ENCODE measurements at places on chromosomes 6 and 20.

- DNase-seq: no peak
These were observed 162.7 kb downstream of the SOBP start for GRCh38 chr6:107652526-107653182.

- no peak for DNase-seq
These were observed 20.5 kb downstream of the SNAI1 start for GRCh38 chr20:50003253-50003656.

GRCh38 chr6:384898-385297 is 6.7 kb upstream of the IRF4 start:
- DNase-seq: no peak

DNA sequence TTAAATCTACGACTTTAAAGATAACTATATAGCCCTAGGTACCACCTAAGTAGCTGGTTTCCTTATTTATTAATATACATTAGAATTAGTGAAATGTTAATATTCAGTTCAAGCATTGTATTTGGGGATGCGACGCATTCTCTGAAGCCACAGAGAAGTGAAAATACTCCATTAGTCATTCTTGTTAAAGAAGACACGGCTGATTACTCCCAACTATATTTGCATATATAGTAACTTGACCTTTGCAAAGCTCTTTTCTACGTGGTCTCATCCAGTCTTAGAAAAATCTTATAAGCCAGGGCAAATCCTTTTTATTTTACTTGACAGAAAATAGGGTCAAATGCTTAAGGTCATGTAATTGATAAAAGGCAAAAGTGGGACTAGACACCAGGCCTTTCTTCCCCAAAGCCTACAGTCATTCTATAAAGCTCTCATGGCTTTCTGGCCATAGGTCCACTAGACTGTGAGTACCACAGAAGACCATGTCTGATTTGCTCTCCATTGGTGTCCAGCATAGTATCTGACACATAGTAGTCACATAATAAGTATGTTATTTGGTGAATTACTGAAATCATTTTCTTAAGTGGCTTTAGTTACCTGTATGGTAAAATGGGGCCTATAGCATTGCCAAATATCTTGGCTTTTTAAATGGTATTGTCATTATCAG is 11.3 kb downstream of the ZHX3 start:
- DNase-seq: no peak

DNA sequence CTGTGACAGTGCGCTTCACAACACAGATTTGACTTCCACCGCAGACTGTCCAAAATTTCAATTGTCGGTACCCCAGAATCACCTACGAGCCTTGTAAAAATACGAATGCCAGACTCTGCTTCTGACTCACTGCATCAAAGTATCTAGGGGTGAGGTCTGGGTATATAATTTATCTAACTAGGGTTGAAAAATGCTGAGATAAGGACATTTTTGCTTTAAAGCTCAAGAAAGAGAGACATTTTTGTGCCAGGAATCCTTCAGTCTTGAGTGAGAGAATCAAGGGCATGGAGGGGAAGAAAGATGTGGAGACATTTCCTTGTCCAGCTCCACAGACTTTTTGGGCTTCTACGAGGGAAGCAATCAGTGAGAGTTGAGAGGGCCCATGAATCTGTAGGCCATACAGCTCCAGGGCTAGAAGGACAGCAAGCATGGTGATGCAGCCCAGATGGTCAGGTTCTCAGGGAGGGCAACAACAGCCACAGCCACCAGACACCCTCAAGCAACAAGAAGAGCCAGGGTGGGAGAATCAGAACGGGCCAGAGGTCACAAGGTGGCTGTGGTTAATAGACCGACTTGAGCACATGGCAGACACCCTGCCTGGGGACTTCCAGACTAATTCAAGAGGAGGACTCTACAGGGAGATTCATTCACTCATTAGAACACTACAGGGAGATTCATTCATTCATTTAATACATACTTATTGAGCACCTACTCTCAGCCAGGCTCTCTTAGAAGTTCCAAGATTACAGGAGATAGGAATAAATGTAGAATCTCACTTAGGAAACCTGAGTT is 211.1 kb upstream of the PRDM1 start:
- DNase-seq: no peak

- DNase-seq: no peak
These were observed 98.2 kb upstream of the NAA20 start for GRCh38 chr20:19918965-19919329.

DNA sequence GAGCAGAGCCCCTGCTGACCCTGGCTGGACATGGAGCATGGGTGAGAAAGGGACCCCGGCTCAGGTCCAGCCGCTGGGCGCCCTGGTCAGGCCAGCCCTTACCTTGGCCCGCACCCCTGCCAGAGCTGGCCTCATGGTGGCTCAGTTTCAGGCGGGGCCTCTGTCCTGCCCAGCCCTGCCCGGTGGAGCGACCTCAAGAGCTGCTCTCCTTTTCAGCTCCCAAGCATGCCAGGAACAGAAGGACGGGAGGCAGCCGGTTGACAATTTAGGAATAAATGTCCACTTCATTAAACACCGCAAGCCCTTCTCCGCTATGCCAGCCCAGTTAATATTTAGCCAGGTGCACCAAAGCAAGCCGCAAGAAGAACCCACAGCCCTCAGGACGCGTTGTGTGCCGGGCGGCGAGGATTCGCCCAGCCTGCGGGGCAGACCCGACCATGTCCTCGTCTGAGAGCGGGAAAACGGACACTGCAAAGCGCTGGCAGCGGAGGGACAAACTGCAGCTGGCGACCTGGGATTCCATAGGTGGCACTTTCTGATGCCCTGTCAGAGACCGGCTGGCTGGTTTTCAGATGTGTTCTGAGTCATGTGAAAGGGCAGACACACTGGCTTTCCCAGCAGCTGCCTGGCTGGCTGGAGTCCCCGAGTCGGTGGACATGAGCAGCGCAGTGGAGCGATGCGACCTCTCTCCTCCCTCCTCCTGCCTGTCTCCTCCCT is 221.9 kb downstream of the TTLL2 start:
- DNase-seq: no peak

GRCh38 chr20:9149796-9150195 is 80.9 kb downstream of the PLCB4 start:
- no peak for DNase-seq

- no peak for DNase-seq
These were observed 91.4 kb downstream of the PLCB4 start for GRCh38 chr20:9160331-9160730.

DNA sequence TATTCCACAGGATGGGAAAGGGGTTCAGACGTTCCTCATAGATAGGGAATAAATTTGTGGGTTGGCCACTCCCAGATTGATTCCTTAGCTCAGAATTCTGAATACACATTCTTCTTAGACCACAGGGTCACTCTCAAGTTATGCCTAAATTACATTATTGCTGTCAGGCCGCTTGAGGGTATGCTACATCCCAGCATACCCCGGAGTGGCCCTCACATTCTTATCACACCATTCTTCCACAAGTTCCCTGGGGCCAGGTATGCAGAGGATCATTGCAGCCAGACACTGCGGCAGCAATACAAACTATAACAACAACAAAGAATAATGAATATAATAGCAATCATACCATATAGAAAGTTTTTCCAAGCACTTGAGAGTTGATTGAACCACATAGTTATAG is 237.9 kb upstream of the SOX4 start:
- no peak for DNase-seq

DNA sequence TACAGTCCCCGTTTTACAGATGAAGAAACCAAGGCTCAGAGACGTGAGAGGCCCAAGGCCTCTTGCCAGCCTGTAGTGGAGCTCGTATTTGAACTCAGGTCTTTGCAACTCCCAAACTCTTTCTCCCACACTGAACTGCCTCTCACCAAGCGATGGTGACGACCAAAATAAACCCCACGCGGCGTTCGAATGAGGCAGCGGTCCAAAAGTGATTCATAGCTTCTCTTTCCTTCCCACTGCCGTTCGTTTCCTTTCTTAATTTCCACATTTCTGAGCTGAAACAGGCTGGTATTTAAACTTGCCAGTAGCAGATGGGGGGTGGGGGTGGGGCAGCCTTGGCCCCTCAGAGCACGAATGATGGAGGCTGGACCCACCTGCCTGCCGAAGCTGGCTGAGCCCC is 252.9 kb upstream of the KCNG1 start:
- no peak for DNase-seq

DNA sequence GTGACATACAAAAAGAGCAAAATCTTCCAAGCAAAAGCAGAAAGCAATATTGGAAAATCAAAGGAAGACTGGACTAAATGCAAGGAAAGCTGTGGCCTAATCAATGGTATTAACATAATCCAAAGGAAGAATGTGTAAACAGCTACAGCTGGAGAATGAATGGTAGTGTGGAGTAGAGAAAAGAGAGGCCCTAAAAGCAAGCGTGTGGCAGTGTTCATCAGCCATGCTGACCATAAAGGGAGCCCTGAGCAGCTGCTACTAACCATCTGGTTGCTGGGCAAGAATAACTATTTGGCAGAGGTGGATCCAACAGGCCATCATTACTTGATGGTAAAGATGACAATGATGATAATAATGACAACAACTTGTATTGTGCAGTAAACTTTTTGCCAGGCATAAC is 148.5 kb upstream of the BEND6 start:
- no peak for DNase-seq

DNA sequence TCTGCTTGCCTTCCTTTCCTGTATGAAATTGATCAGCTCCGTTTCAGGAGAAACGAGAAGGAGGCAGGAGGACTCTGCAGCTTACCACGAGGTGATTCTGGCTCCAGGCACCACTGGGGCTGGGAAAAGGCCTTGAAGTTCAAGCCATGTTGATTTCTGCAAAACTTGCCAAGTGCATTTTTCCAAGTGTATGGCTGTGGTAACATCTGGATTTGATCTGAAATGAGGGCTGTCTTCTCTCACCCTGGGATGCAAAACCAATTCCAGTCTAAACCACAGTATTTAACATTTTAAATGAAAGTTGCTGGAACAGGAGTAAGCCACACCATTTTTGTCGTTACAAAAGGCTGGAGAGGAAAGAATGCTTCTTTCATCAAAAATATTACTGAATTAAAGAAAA is 36.1 kb upstream of the FAM210B start:
- DNase-seq: no peak

DNA sequence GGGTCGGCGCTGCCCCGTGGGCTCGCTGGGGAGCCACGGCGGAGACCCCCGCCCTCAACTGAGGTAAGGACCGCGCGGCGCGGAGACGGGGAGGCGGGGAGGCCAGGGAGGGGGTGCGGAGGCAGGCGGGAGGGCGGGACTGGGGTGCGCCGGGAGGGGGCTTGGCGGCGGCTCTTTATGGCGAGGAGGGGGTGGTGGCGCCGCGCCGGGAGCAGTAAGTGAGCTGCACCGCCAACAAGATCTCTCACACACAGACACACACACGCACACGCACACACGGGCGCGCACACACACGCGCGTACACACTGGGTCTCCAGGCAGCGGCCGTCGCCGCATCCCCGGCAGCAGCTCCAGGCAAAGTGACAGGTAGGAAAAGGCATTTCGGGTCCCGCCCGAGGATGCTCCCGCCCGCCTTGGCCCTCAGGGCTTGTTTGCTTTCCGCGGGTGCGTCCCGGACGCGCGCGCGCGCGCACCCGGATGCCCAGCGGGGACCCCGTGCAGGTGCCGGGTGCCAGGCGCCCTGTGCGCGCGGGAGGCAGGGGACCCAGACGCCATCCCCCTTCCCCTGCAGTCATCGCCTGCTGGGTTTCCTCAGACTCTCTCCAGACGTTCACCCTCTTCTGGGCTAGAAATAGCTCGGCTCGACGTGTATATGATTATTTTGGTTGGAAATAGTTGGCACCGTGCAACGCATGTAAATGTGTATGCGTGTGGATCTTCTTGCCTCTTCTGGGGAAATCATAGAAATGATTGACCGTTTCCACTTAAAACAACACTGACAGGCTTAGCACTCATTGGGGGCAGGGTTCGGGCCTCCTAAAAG is at the start of gene PLCB4:
Gene PLCB4, plus strand, starts transcription at position 247 of the 823 bp plus-strand sequence. CDS start 238,728 bp downstream, outside the sequence.
- DNase-seq: peak; percentile 61

GRCh38 chr6:32889533-32889932 is 35.5 kb downstream of the PSMB9 start:
- no peak for DNase-seq

DNA sequence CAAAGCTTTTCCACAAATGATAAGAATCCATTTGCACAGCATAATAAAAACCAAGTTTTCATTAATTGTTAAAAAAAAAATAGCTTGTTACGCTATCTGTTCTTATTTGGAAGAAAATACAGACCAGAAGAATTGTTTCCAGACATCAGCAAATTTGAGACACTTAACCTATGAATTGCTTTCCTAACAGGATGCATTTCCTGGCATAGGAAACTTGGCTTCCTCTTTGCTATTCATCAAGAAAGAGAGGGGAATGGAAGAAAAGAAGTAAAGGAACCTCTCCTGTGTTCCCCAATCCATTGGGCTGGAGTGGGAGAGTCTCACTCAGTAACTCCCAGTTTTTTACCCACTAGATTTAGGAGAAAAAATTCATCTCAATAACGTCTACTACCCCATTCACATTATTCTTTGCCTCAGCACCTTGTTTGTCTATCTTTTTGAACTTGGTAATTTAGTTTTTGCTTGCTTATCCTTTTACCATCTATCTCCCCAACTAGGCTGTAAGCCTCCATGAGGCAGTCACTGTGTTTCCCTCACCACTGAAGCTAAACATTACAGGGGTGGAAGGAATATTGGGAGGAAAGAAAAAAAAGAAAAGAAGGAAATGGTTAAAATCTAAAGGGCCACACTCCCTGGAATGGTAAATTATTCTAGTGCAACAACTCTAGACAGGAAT is 150.3 kb downstream of the COL21A1 start:
- no peak for DNase-seq

GRCh38 chr6:36343109-36343680 is 6.5 kb upstream of the BNIP5 start:
- DNase-seq: no peak

- DNase-seq: no peak
These were observed 342.0 kb downstream of the TAF4 start for GRCh38 chr20:61723529-61724257.

DNA sequence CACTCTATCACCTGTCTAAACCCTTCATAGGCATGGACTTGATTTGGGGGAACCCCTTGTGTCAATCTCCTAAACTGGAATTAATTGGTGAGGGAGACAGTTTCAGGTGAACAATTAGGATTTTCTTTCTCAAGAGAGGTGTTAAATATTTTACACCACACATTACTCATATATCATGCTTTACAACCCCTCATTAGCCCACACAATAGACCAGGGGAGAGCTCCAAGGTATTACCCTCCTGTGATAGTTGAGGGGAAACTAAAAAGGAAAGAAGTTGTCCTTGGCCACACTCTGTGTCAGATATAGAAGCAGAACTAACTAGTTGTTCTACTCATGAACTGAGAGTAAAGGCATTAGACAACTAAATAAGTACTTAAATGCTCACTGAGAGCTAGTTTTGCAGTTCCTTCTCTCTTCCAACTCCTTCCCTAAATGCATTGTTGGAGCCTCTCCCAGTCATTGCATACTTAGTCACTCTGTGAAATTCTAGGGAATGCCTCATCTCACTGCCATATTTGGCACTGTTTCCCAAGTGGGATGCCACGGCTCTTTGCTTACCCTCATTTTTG is 183.7 kb upstream of the CEP162 start:
- no peak for DNase-seq

GRCh38 chr20:41587523-41587922 is 30.7 kb downstream of the CHD6 start:
- DNase-seq: no peak

- DNase-seq: no peak
These were observed 232.5 kb downstream of the IBTK start for GRCh38 chr6:82015043-82015442.

- peak; percentile 45 for DNase-seq
These were observed 7.7 kb upstream of the ZNF334 start for GRCh38 chr20:46520976-46521579.

Data from mesothelial cell of epicardium (in vitro differentiated cells).